NT2/D1 (cell line): ENCODE measurements at places on chromosomes 6 and 20.

DNA sequence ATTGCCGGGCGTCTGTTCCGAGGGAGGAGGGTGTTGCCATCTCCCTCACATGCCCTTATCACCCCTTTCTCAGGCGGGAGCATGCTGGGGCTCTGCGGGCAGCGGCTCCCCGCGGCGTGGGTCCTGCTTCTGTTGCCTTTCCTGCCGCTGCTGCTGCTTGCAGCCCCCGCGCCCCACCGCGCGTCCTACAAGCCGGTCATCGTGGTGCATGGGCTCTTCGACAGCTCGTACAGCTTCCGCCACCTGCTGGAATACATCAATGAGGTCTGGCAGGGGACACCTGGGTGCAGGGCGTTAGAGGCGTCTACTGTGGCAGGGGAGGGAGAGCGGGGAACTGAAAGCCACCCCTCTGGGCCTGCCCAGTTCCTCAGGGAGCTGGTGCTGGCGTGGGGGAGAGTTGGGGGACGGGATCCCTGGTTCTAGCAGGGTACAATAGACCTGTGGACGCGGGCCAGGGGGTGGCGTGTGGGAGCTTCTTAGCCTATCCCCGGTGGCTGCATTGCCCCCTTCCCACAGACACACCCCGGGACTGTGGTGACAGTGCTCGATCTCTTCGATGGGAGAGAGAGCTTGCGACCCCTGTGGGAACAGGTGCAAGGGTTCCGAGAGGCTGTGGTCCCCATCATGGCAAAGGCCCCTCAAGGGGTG lies 697 bp downstream of the PPT2 start:
- no peak for DNase-seq

GRCh38 chr20:50439539-50440453 lies 70.4 kb upstream of the PTPN1 start:
- DNase-seq, result no peak

DNA sequence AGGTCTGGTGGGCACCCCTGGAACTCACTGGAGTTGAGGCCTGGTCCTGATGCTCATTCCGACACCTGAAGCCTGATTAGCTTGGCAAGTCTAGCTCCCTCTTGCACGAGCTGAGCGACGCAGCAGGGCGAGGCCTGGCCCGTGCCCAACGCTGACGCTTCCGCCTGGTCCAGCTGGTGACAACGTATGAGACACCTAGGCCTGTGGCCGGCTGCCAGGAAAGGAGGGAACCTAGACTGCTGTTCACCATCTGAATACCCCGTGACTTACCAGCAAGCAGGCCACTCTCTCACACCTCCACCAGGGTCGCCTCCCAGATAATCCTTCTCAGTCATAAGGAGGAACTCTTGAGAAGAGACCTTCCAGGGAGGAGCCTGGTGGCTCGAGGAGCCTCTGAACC lies 24.5 kb downstream of the YTHDF1 start:
- no peak for DNase-seq

GRCh38 chr6:5126214-5126613 lies 41.1 kb downstream of the PPP1R3G start:
- DNase-seq, result no peak

GRCh38 chr20:47289096-47289495 lies 67.4 kb downstream of the ZMYND8 start:
- no peak for DNase-seq

DNA sequence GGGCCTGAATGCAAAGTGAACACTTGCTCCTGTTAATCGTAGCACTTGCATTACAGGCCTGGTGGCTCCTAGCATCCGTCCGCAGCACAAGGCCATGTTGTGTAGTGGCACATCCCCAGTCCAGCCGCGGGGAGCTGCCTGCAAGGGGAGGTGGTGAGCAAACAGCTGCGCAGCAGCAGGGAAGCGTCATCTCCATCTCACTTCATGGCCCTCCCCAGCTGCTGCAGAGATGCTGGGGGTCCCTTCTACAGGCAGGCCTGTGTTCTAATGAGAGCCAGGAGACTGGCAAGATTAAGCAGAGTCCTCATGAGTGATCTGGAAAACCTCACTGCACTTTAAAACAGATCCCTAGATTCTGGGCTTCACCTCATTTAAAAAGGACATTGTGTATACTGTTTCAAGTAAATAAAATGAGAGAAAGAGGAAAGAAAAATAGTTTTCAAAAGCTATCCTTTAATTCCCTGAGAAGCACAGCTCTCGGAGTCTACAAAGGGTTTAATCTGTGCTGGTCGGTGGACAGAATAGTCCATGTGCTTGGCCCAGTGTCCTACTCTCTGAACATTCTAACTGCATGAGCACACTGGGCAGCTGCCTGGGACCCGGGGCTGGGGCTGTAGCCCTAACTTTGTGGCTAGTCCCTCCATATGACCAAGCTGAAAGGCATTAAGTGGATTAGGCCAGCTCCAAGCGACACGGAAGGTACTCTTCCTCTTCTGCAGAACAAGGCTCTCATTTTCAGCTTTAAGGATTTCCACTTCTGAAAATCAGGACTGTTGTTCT lies 125.8 kb downstream of the LY86 start:
- no peak for DNase-seq

DNA sequence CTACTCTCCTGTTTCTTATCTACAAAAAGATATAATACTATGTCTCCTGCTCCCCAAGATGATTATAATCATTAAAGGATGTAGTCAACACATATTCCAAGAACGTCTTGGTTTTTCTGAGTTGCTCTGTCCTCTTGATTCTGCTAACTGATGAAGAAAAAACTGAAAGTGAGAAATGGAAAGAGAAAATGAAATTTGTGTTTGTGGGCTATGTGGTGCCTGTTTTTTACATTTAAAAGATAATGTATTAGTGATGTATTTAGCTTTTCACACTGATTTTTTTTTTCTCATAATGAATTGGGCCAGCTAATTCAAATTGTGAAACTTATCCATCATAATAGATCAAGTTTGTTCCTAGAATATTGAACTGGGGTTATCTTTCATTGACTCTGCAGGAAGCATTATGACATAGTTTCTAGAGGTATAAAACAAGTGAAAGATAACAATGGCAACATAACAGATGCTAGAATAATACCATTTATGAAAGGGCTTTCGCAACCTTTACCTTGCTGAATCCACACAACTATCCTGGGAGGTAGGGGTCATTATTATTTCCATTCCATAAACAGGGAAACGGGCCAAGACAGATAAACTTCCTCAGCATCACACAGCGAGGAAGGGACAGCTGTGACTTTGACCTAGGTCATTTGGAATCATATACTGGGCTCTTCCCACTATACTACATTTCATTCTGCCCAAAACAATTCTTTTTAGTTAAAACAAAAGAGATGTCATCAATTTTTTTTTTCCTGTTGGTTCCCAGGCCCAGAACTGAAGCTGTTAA lies 336.7 kb downstream of the GJA1 start:
- no peak for DNase-seq

DNA sequence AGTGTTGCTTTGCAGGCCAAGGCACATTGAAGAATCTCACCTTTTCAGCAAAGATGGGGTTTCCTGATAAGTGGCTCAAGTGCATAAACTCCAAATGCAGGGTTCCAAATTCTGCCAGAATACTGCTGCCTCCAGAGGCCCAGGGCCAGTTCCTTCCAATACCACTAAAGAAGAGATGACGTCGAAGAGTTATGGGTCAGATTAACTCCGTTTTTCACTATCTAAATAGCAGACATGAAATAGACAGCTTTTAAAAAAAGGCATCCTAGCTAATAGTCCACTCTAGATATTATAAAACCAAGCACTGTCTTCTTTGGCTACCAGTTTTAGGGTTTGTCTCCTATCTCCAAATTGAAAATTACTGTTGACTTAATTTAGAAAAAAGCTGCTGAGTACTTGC lies 126.3 kb upstream of the FAM184A start:
- no peak for DNase-seq

- no peak for DNase-seq
Observed at GRCh38 chr6:20071998-20072397, 140.3 kb downstream of the MBOAT1 start.

DNA sequence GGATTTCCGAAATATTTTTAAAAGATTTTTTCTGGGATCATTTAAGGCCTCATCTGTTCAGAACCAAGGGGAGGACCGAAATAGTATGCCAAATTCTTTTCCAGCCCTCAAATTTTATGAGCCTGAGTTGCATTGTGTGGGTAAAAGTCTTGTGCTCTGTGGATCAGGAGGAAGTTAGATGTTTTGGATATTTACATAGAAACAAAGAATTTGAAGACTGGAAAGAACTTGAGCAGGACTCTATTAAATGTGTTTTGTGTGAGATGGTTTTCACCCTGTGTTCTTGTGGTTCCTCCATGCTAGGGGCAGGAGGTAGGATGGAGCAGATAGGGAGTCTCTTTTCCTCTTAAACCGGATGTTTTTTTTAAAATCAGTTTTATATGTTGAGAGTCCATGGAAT lies 329.1 kb downstream of the LAMA2 start:
- DNase-seq, result no peak

DNA sequence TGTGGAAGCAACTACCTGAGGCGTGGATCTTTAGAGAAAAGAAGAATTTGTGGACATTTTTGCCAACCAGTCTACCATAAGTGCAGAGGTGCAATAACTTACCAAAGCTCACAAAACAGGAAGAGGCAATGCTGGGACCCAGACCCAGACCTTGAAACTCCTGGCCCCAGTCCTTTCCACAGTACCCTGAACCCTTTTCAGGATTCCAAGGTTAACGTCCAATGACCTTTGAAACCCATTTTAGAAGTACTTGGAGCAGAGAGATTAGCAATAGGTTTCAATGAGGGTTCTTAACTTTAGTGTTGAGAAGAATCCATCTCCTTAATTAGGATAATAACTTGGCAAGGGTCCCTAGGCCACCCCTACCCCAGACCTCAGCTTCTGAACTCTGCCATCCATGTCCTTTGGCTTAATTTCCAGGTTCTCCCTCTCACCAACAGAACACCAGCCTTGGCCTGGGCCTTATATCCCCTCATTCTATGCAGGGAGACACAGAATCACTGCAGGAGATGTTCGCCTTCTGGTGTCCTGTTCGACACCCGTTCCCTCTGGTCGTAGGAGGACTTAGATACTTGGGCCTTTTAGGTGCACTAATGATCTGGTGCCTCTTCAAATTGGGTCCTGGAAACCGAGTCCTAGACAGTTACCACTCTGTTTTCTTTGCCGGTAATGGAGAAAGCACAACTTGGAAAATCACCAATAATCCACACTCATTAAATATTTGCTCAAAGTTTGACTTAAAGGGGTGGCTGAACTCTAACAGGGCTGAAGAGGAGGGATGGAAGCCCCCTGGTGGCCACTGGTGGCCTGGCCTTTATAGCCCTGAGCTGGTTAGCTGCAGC lies 40.6 kb downstream of the ISM1 start:
- peak; percentile 20 for DNase-seq

DNA sequence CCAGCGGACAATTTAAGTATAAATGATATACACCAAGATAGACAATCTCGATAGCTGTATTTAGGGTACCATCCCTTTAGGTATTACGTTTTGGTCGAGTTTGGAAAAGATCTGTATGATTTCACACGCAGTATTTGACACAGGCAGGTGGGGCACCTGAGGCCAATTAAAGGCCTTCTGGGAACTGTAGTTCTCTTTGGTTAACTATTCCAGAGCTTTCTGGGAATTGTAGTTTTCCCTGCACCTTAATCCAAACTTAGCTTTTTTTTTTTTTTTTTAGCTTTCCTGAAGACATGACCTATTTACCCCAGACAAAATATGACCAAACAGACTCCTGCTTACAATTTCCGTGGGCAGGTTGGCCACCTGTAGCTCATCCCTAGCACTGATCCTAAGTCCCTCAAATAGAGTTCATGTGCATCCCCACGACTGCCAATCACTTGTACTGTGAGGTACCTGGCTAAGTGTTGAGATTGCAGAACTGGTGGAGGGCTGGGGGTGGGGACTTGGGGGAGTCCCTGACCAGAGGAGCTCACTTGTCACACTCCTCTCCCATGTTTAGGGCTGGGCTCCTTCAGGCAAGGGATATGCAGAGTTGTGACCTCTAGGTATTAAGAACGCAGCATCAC lies 999 bp upstream of the EHMT2 start:
- no peak for DNase-seq

DNA sequence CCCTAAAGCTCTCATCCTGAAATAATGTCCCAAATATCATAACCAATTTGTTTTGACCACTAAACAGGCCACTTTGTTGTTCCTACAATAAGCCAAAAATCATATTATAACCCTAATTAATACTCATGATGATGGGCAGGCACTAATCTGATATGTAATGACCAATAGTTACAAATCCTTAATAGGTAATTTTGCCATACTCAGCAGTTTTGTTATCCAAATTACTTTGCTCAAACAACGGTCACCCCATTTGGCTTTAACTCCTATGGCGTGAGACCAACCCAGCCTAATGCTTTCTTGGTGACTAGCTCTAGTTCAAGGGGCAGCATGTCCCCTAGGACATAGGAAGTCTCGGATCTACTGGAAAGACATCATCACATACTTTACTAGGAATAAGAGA lies 123.2 kb upstream of the ID4 start:
- DNase-seq, result no peak

DNA sequence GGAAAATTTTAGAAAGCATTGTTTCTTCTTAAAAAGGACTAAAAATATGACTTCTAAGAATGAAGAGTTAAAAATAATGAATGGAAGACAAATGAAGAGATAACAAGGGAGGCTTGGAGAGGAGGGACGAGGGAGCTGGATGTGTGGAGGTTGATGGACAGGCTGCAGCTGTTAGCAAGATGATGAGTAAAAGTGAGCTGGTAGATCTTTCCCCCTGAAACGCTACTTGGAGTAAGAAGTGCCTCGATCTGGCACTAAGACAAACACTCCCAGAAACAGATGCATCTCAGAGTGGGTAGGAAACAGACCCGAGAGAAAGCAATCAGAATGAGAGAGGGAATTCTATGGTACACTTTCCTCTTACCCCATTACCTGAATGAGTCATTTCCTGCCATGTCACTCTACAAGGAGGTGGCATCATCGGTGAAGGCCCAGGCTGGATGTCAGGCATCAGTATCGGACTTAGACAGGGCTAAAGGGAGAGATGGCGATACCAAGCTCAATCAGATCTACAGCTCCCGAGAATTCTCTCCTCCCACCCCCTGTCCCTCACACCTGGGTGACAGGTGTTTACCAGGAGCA lies 154.1 kb upstream of the BMP2 start:
- no peak for DNase-seq

DNA sequence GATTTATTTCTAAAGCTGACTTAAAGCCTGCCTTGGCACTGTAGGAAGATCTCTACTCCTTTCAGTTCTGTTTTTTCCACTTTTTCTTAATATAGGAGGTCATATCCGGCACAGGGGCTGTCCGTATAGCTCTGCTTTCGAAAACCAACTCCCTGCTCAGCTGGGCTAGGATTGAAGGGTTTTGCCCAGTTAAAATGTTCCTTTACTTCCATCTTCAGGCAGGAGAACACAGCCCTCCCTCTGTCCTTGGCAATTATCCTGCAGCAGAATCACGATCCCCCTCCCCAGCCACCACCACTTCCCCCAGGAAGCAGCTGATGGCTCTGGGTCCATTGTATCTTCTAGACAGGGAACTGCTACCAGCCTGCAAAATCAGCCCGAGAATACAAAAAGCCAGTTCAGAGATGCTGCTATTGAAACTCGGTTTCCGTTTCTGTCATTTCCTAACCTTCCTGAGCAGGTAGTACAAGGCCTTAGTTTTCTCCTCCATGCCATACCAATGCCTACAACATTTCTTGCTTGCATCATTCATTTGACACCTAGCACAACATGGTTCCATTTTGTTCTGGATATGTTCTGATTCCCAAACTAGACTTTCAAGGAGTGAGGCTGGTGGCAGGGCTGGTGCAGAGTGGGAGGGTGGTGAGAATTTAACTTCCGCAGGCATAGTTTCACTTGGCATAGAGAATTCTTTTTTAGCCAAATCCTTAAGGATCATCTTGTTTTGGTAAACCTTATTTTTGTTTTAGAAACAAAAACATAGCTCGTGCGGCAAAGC lies 53.9 kb downstream of the FAM50B start:
- DNase-seq, result no peak
